ENCODE measurements at places on chromosomes 12 and 14. TPM values are rescaled to one million over a fixed set of nuclear protein-coding genes. Genes with fewer than 3 reads are reported as not detected.

DNA sequence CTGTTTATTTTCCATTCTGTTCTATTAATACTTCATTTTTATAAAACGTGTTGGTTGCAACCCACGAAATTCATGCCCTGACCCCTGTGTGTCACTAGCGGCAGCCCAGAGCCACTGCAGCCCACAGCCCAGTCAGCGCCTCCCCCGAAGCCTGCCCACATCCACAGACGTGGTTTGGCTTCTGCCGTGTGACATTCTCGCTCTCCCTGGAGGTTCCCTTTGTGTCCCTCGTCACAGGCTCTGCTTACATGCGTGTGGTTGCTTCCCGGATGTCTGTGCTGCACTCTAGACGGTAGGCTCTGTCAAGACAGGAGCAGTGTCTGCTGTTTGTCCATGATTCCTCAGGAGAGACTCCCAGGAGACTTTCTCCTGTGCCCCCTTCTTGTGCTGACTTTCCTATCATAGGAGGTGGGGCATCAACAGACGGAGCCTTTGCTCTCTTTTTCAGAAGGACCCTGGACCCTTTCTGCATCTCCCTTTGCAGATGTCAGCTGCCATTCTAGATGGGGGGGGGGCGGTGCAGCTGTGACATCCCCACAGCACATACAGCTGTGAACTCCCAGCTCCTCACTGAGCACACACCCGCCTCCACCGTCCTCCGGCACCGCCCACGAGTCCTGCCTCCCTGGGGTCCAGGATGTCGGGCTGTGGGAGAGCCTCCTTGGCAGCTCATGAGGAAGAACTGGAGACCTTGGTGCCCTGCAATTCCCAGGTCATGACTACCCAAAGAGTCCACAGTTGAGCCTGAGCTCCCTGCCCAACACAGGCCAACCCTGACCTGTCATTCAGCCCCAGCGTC is 36.8 kb upstream of the PIWIL1 start:
- no peak for DNase-seq

DNA sequence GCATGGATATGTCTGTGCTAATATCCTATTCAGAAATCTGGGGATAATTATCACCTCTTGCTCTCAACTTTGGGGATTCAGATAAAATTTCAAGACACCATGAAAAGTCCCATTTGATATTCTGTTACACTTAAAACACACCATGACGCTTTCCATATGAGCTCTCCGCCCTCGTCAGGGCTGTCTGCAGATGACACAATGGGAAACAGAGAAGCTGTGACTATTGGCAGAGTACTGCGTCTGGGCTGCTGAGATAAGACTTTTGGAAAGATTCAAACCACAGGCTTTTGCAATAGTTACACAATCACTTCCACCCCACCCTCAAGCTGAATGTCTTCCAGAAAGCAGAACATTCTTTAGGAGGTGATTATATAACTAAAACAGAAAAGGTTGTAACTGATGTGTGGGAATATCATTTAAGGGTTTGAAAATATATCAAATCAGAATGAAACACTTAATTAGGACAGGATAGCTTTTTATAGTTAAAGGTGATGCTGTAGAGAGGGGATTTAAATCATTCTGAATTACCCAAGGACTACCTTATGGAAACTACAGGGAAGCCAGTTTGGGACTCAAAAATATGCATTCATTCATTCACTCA is 75.3 kb upstream of the TMPO start:
- peak; percentile 74 for DNase-seq

DNA sequence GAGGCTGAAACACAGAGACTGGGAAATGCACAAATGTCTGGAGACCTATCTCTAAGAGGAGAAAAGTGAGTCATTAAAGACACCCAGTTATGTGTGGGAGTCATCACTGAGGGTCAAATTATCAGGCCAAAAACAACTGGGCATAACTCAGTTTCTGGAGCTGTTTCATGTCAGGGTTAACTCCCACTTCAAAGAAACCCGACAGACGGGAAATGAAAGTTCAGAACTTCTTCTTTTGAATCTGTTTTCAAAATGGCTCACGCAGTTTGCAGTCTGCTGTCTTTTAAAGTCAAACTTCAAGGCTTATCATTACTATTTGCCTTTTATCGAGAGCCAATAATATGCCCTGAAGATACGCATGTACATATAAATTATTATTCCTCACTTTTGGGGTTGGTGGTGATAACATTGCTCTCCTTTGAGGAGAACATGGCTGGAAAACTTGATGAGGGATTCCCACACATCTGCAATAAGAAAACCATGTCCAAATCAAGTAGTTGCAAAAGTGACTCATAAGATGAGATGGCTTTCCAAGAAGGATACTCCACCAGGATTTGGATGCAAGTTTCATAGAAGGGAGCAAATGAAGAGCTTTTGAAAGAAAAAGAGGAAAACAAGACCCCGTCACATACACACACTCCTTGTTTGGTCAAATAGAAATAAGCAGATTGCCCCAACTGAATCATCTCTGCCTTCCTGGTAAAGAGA is 341.4 kb downstream of the ADAMTS20 start:
- DNase-seq, result peak; percentile 83

DNA sequence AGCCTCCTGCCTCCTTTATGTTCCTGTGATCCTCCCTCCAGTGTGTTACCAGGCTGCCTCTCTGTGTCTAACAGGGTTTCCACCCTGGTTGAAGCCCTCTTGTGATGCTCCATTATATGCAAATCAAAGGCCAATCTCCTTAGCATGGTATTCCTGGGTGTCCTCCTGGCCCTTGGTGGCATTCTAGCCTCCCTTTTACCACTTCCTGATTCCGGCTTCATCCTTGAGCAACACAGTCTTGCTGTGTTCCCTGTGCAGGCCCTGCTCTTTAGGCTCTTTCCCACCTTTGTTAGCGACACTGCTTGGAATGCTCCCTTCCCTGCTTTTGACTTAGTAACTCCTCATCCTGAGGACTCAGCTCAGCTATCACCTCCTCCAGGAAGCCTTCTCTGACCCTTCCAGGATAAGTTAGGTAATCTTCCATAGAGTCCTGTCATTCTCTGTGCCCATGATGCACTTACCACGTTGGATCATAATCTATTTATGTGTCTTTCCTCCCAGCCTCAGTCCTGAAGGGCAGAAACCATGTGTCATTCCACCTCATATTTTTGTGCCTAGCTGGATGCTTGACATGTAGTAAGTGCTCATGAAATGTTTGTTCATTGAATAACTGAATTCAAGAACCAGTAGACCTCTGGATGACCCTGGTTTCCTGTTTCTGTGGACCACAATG is 37.3 kb downstream of the PRKCH start:
- DNase-seq, result no peak

DNA sequence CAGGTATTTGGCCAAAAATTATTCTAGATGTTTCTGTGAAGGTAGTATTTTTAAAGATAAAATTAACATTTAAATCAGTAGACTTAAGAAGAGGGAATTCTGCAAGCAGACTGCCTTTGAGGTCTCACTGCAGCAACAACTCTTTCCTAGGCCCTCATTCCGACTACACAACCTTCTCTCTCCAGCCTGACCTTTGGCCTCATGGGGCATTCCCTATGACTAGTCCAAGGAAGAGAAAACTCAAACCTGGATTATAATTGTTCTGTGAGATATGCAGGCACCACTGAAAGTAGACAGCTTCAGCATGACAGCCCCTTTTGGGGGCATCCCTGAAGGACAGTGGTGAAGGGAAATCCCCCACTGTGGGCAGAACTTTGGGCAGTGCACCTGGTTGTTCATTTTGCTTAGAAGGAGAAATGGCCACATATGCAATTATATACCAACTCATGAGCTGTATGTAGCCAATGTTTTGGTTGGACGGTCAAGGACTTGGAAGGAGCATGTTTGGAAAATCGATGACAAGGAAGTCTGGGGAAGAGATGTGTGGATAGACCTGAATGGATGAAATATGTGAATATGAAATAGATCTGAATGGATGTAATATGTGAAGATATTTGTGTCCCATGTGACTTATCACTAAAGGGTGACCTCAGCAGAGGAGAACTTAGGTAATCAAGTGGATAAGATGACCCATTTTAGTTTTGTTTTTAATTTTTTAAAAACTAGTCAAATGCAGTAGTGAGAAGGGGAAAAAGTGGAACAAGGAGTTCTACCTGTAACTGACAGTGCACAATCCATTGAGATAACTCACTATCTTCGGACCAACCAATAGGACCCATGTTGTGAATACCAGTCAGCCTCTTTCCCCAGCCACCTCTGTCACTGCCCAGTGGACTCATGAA is 233.3 kb upstream of the FOXN3 start:
- DNase-seq, result no peak

DNA sequence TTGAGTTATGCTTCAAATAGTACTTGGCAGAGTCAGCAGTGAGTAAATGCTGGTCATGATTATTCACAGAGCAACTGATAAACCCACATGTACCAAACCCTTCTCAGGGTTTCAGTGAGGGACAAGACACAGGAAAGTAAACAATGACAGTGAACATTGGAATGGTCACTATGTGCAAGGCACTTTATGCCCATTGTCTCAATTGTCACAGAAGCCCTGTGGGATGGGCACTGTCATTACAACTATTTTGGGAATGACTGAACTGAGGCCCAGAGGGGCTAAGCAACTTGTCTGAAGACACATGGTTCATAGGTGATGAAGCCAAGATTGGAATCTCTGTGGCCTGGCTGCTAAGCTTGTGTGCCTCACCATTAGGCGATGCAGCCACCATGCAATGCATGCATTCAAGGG is 238.5 kb downstream of the RBM19 start:
- DNase-seq, result peak; percentile 19

- DNase-seq, result no peak
Observed at GRCh38 chr14:33958605-33959226, 7.8 kb upstream of the EGLN3 start.

DNA sequence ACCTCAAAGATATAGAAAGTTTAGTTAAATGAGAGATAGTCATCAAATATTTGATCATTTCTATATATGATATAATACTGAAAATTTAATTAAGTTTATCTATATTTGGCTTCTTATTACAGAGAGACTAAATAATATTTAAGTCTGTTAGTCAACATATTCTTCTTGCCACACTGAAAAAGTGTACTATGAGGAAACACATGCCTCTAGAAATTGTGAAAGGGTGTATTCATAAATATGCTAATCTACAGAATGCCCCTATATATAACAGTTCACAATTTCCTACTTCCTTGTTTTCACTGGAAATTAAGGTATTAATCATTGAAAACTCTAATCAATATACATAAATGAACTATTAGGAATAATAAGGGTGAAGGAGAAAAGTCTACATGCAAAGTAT is 31.4 kb upstream of the ETV6 start:
- DNase-seq, result no peak

Gene LBHD2
- not detected for total RNA-seq

Measured in LHCN-M2 (cell line).